ENCODE measurements at places on chromosomes 3 and 15.

DNA sequence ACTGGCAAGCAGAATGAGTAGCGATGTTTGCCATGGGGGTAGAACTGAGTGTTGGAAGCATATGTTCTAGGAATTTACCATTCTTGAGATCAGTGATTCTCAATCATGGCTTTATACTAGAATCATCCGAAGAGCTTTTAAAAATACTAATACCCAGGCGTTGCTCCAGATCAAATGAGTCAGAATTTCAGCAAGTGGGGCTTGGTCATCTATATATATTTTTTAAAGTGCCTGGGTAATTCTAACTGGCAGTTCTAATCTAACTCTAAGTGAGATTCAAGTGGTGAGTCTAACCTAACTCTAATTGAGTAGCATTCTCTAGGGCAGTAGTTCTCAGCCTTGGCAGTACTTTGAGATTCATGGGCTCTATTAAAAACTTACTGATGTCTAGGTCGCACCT is 20.8 kb downstream of the TM4SF1 start:
- DNase-seq: no peak

DNA sequence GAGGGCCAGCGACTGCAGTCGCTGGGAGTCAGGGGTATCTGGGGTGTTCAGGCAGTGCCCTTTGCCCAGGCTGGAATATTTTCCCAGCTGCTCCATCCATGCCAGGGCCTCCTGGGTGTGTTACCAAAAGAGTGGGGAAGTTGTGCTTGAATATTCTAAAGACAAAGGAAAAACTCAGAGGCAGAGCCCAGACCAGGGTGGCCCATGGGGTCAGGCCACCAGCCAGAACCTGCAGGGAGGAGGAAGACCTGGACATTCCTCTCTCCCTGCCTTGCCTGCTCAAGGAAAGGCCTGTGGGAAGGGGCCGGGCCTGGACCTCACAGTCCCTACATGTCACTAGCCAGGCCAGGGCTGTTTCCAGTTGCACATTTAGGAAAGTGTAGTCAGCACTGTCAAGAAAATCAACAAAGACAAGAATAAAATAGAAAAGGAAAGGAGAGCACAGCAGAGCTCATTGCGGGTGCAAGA is 16.0 kb upstream of the KLF15 start:
- DNase-seq: no peak

- DNase-seq: no peak
Observed at GRCh38 chr15:70956201-70956995, 63.8 kb downstream of the LRRC49 start.

GRCh38 chr3:71825551-71826283 is 40.8 kb upstream of the PROK2 start:
- no peak for DNase-seq

DNA sequence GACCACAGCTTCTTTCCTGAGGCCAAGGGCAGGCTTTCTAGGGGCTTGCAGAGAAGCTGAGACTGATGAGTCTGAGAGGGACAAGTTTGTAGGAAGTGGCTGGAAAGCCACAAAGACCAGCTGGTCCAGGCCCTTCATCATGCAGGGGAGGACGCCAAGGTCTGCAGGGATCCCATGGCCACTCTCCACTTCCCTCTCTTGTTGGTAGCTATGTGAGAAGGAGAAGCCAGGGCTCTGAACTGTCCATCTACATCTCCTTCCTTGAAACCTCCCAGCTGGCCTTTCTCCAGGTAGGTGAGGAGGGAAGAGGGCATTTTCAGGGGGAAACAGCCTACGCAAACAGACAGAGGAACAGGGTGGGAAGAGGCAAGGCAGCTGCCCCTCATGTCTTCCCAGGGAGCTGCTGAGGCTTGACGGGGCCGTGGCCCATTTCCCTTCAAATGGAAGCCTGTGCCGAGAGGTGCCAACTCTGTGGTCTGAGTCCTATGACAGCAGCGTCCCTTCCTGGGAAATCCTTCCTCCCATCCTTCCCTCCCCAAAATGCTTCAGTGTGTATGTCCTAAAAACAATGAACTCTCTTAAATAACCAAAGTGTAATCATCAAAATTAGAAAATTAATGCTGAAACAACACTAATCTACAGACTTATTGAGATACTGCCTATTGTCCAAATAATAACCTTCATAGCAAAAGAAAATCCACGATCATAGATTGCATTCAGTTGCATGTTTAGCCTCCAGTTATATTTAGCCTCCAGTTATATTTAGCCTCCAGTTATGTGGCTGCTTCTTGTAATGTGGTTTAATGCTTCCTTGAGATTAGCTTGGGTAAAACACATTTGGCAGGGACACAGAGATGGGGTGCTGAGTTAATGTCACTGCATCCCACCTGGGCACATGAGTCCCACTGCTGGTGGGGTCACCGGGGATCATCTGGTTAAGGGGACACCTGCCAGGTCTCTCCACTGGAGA is 36.0 kb downstream of the GNB5 start:
- DNase-seq: peak; percentile 28

- DNase-seq: peak; percentile 74
Observed at GRCh38 chr3:10292505-10293419, at the start of gene GHRL. GHRL (minus strand) TSS chr3:10292947; CDS start chr3:10290180, 2,767 bp downstream.

DNA sequence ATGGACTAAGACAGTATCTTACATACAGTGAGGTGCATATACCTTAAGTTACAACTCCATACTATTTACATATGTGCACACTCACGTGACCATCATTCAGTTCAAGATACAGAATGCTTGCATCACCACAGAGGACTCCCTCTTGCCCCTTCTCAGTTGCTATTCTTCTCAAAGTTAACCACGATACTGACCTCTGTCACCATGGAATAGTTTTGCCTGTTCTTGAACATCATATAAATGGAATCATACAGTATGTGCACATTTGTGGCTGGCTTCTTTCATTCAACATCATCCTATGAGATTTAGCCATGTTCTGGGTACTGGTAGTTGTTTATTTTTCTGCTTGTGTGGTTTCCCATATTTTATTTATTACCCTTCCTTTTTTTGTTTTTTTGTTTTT is 10.4 kb upstream of the ZSCAN2 start:
- DNase-seq: no peak

GRCh38 chr3:141239511-141240281 is 8.1 kb downstream of the PXYLP1 start:
- DNase-seq: no peak

DNA sequence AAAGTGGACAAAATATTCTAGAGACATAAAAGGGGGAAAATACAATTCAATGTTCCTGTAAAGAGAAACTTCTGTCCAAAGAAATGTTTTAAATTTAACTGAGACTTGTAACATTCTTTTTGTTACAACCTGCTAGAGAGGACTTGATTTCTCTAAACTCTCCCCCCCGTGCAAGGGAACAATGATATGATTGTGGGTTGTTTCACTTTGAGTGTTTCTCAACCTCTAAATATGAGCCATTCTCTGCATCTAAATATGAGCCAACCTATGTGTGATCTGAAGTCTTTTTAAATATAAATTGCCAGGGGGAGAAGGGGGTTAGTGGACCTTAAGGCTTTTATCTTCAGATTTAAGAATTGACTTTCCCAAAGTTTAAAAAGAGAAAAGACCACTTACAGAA is 14.6 kb downstream of the ZNF860 start:
- no peak for DNase-seq

DNA sequence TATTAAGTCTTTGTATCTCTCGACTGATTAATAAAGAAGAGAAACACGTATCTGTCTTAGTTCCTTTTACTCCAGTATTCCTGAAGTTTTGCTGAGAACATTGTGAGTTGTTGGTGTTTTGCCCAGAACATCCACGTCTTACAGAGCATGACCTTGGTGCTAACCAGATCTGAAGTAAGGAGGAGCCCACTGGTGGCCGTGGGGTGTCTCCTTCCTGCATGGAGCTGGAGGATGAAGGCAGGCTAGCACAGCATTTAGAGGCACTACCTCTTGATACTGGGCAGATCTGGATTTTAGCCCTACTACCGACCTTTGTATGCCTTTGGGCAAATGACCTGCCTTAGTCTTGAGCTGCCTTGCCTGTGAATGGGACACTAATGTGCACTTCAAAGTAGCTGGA is 28.9 kb upstream of the ESYT3 start:
- DNase-seq: no peak

GRCh38 chr3:23002836-23003732 is 200.0 kb upstream of the UBE2E2 start:
- no peak for DNase-seq

DNA sequence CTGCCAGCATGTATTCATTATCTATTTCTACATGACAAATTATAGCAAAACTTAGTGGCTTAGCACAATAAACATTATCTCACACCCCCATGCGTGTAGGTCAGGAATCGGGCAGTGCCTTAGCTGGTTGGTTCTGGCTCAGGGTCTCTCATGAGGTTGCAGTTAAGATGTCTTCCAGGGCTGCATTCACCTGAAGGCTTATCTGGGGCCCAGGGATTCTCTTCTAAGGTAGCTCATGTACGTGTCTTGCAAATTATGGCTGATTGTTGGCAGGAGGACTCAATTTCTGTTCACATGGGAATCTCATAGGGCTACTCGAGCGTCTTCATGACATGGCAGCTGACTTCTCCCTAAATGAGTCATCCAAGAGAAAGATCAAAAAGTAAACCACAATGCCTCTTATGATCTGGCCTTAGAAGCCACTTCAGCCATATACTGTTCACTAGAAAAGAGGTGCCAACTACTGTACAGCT is 42.9 kb upstream of the TSC22D2 start:
- no peak for DNase-seq

DNA sequence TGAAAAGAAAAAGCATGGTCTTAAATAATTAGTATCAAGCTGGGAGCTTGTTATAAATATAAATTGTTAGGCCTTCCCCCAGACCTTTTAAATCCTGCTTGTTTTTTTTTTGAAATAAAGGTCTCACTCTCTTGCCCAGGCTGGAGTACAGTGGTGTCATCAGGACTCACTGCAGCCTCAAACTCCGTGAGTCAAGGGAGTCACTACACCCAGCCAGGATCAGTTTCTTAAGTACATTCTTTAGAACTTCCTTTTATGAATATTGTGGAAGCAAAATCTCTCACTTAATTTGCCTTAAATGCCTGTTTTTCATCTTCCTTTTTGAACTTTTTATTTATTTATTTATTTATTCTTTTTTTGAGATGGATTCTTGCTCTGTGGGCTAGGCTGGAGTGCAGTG is 20.8 kb upstream of the DENND4A start:
- DNase-seq: no peak

DNA sequence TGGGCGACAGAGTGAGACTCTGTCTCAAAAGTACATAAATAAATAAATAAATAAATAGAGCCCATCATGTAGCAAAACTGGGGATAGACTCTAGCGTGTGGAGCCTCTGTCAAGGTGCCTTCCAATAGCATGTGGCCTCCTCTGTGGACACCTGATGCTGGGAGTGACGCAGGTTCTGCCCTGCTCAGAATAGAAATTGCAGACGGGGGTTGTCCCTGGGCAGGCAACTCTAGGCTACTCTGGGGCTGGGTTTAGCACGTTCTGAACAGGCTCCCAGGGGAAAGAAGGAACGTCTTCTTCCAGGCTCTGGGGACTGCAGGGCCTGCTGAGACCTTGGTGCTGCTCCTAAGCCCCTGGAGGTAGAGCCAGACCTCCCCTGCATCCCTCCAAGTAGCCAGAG is 65.3 kb downstream of the EPHB3 start:
- DNase-seq: no peak

- no peak for DNase-seq
Observed at GRCh38 chr3:179687967-179688535, 35.2 kb downstream of the USP13 start.

DNA sequence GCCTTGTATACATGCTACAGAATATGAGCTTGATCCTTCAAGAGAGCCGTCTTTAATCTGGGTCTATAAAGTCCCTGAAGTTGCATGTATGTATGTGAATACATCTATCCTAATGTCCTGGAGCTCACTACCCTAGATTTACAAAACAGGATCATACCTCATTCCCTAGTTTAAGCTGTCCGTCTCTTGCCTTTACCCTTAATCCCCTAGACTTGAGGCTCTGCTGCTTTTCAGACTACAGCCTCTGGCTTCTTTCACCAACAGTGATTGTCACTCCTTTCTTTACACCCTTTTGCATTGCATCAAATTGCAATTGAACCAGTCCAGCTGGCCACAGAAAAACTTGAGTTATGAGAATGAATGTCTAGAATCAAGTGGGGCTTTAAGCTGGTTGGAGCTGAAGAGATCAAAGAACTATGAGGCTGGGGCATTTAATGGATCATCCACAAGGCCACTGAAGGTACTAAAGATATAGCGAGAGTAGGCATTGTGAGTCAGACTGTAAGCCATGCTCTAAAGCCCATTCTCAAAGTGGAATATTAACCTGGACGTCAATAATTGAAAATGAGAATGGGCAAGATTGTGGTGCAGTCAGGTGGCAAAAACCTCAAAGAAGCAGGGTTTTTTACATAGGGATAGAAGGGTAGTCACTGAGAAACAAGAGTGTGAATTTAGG is 12.3 kb upstream of the PLD1 start:
- DNase-seq: no peak

GRCh38 chr15:68413363-68414205 is 18.4 kb downstream of the ITGA11 start:
- DNase-seq: no peak

DNA sequence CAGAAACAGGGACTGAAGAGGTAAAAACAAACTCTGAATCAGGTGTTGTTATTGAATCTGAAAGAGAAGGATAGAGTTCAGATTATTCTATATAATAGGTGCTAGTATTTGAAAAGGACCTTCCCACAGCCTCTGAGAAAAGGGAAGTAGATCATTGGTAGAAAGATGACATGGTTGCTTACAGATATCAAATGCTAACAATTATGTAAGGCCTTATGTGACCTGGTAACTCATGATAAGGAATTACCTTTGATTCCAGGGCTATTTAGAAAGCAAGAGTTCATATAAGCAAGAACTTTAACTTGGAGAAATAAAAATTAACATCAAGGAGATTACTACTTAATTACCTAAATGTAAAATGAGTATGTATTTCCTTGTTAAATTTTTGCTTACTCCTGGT is 7.6 kb downstream of the SLC27A2 start:
- DNase-seq: no peak

DNA sequence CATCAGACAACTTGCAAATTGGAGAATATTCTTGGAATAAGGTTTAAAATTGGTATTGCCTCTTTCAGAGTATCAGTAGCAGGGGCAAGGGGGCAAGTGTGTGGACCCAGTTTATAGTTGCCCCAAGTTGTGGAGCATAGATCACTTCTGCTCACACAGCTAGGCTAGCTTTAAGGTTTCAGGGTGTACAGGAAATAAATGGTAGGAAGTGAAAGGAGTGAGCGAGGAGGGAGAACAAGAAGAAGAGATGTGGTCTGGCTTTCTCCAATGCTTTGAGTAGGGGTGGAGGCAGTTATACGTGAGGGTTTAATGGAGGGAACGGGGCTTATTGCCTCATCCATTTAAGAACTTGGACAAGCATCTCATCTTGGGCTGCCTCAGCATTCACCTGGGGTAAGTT is 290.0 kb upstream of the CFAP20DC start:
- no peak for DNase-seq

- peak; percentile 91 for DNase-seq
Observed at GRCh38 chr15:91264651-91265351, 164.7 kb downstream of the SV2B start.

- no peak for DNase-seq
Observed at GRCh38 chr15:76151599-76151974, 91.8 kb downstream of the TMEM266 start.

DNA sequence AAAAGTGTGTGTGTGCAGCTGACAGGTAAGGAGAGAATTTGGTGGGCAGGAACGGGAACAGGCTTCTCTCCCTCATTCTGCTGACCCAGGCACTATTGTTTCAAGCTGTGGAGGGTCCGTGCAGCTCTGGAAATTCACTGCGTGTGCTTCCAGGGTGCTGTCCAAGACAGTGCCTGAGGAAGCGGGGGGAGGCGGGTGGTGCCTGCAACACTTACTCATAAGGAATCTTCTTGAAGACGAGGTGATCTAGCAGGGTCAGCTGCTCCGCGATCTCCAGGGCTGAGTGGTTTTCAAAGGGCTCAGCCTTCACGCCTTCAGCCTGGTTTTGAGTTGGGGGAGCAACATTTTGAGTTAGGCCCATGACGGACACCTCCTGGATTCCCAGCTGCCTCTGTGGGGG is 46.6 kb upstream of the CTSH start:
- DNase-seq: no peak
